ENCODE measurements at places on chromosomes 12 and 14.

- DNase-seq, result no peak
Measured at GRCh38 chr14:89243741-89244140, 173.3 kb downstream of the FOXN3 start.

DNA sequence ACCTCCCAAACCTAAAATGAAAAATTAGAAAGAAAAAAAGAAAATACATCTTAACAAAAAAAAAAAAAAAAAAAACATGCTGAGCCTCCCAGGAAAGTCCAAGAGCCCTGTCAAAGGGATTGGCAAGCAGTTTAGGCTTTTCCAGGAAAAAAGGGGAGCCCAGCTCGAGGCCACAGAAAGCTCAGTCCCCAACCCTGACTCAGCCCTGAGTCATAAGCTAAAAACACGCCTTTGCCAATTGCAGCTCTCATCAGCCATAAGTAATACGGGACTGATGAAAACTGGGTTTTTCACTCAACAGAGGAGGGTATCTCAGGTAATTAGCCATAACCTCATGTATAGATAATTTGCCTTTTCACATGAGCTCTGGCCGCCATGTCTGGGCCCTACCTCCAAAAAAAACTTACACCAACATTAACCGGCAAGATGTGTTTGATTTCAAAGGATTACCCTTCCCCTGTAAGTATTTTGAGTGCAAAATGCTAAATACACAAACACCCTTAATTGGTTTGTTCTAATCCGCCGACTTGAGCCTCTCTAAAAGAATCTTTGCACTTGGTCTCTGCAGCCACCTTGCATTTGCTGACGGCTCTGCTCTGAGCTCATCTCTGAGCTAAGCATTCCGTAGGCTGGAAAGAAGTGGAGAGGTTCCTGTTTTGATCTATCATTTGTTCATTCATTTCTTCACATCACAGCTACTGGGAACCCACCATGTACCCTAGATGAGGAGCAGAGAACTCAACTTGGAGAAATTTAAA, 319.2 kb downstream of the BCL11B start:
- DNase-seq, result no peak

GRCh38 chr12:9810671-9811070, 16.6 kb upstream of the KLRF1 start:
- DNase-seq, result no peak

DNA sequence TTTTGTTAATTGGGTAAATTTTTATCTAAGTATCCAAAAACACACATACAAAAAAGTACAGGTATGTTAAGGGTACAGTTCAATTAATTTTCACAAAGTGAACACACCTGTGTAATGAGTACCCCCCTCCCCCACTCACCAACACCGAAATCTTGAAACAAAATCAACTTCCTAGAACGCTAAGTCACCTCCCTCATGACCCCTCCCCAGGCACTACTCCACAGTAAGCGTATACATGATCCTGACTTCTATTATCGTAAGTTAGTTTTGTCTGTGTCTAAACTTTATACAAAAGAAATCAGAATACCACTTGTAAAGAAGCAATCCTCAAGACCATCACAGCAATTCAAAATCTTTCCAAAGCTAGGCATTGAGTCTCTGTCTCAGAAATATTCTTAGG, 100.5 kb downstream of the MED13L start:
- no peak for DNase-seq

DNA sequence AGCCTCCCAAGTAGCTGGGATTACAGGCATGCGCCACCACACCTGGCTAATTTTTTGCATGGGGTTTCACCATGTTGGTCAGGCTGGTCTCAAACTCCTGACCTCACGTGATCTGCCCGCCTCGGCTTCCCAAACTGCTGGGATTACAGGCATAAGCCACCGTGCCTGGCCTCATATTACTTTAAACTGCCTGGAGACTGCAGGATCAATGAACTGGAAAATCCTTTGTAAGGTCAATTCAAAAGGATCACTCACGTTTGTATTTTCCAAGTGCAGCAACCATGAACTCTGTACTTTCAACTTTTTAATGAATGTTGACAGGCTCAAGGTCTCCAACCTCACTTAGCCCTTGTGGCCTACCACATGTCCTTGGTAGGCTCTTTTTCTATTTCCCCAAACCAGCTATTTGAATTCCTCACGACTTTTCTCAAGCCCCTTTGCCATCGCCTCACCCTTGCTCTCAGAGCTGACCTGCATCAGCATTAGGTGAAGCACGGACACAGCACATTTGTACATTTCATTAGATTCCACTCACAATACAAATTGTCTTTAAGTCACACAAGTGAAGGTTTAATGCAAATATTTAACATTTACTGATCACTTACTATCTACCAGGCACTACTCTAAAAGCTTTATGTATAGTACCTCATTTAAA, 42.2 kb upstream of the GCH1 start:
- no peak for DNase-seq

DNA sequence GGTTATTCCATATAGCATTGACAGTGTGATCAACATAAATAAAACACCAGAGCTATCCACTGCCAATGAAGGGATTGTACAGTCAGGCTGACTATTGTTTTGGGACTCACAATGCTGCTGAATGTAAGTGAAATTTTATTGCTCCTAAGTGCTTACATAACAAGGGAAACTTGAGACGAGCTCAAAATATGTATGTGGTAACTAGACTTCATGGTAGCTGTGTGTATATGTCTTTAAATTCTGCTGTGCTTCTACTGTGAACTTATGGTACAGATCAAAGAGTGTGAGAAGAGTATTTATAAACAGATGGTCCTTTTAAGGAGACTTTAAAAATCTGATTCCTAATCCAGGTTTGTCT, 6.9 kb downstream of the FLRT2 start:
- no peak for DNase-seq

DNA sequence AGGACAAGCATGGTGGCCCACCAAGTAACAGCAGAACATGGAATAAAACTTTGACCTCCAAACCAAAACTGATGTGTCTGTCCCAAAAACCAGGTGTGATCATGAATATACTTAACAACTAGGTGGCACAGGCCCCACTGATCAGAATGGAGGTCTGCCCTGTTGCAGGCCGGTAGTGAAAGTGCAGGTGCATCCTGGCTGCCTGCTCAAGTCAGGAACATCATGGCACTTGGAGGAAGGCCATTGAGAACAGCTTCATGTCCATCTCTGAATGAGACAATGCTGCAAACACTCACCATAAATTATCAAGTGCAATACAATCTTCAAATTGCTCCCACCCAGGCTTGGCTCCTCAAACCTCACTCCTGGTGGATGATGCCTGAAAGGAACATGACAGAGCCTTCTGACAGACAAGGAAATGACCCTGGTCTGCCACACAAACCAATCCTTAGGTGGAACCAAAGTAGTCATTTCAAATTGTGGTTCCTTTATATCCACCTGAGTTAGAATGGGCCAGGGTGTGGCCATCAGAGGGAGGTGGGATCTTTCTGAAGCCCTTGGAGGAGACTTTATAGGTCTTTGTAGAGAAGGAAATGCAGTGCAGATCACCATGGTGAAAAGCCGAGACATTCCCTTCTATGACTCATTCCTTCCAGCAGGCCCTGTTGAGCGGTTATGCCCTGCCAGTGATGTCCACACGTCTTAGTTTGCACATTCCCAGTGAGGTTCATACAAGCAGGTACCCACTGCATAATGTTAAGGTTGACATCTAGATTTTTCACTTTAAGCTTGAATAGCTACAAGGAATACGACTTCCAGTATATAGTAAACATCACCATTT, 36.0 kb downstream of the EGLN3 start:
- DNase-seq, result no peak
